ENCODE measurements at places on chromosomes 3 and 15.

DNA sequence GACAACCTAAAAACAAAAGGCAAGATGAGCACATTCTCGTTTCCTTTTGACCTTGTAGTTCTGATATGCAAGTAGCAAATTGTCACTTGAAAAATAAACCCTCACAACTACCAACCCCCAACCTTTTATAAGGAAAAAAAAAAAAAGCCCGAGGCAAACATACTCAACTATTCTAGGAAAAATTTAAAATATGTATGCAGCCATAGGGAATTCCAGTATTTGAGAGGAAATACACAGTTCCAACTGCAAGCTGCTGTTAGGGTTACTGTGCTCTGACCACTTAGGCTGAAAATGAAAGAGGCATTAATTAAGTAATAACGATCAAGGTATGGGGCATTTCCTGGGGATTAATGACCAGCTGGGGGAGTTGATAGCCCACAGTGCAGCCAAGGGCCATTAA, 281.9 kb upstream of the DPH6 start:
- DNase-seq: no peak

DNA sequence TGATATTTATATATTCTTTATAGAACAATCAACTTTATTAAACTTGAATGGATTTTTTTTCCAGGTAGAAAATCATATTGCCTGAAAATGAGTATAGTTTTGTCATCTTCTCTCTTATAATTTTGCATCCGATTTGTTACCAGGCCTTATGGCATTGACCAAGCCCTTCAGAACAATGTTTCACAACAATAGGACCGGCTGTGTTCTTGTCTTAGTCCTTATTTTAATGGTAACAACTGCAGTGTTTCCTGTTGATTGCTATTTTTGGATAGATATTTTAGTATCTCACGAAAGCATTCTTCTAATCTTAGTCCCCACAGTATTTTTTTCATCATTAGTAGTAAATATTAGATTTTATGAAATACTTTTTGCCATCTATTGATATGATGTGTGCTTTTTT, 88.1 kb upstream of the ANKRD34C start:
- no peak for DNase-seq

GRCh38 chr3:133474251-133474801, 74.5 kb downstream of the BFSP2 start:
- DNase-seq: no peak

DNA sequence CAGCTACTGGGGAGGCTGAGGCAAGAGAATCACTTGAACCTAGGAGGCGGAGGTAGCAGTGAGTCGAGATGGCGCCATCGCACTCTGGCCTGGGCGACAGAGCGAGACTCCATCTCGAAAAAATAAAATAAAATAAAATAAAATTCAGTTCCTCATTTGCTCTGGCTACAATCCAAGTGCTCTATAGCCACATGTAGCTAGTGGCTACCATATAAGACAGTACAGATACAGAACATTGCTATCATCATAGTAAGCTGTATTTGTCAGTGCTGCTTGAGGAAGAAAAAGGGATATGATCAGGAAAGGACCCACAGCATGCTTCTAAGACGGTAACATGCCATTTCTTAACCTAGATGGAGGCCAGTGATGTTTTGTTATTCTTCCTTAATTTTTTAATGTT, 88.7 kb upstream of the CDAN1 start:
- no peak for DNase-seq

DNA sequence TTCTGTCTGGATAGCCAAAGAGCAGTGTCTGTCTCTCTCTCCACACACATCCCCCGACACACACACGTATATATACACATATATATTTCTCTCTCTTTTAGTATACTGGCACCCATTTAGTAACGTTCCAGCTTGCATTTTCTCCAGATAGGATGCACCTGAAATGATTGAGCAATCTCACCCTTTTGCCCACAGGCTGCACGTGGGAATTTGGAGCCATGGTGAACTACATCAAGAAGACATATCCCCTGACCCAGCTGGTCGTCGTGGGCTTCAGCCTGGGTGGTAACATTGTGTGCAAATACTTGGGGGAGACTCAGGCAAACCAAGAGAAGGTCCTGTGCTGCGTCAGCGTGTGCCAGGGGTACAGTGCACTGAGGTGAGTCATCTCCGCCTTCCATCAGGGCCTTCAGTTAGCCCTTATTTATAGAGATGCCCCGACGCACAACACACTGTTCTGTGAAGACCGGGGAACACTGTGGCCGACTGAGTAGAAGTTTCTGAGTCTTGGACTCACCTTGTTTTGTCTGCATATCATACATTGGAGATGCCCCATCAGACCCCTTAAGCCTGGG, 45.7 kb downstream of the RLBP1 start:
- no peak for DNase-seq

- no peak for DNase-seq
These were observed 260.5 kb downstream of the PYDC2 start for GRCh38 chr3:191721390-191721861.

- no peak for DNase-seq
These were observed 3.6 kb upstream of the RAD18 start for GRCh38 chr3:8966820-8967348.

- DNase-seq: no peak
These were observed 69.8 kb downstream of the CD200R1L start for GRCh38 chr3:112776836-112777235.

DNA sequence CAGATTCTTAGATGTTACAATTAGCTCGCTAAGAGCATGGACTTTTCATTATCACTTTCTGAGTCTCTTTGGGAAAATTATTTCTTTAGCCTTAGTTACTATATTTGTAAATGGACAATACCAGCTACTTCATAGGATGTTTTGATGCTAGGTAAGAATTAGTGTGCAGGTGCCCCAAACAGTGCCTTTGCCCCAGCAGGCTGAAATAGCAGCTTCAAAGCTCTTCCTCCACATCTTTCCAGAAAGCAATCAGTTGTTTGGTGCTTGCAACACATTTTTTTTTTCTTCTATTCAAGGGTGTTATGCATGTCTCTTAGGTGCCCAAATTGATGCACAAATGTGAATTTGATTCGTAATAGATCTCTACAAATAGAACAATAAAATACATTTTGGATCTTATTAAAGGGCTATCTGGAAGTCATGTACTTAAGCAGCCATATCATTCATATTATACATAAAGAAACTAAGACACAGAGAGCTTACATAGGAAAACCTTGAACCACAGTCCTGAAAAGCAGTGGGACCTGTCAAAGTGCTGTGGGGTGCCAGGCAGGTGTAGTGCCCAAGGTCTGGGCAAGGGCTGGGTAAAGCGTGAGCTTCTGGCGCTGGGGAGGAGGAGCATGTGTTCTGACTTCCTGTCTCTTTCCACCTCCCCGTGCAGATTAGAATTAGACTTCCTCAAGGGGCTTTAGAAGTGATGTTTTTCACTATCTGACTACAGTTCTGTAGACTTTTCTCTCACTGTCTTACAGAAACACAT, 62.9 kb downstream of the FNDC3B start:
- no peak for DNase-seq

- no peak for DNase-seq
These were observed 232.3 kb upstream of the STAC start for GRCh38 chr3:36147934-36148558.

- DNase-seq: no peak
These were observed 14.5 kb upstream of the GLCE start for GRCh38 chr15:69145694-69146492.

GRCh38 chr3:31227131-31227562, 305.6 kb upstream of the STT3B start:
- DNase-seq: no peak

DNA sequence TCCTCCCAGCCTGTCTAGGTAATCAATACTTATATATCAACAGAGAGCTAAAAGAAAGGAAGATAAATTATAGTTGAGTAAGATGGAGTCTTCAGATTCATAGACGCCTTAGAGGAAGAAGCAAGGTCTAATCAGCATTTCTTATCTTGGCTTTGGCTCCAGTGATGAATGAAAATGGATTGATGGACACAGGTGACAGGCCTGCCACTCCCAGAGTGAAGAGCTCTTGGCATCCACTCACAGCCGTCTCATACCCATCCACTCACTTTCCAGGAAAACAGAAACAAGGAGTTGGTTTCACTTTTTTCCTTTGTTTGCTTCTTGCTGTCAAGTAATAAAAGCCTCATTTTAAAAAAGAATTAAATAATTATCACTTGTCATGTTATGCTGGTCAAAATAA, 168.2 kb downstream of the MFSD1 start:
- DNase-seq: no peak

DNA sequence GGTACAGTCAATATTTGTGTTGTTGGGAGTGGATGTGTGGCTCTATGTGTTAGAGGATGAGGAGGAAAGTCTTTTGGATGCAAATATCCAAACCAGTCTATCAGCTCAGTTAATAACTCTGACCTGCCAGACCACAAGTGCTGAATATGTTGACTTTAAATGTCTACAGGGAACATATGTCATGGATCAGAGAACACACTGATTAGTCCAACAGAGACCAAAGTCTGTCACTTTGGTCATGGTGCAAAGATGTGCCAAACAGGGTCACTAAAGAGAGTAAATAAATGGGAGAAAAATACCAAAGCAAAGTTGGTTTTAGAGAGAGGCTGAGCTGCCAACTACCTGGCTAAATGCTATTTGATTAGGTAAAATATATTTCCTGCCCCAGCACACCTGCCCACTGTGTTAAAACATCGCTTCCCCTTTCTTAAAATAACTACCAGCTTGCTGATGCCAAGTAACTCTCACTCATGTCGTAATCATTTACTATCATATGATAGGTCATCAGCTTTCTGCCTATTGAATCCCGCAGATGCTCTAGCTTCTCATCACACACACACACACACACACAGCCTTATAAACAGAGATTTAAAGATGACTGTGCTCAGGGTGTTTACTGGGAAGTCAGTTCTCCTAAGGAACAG, 173.3 kb downstream of the PDZRN3 start:
- no peak for DNase-seq

DNA sequence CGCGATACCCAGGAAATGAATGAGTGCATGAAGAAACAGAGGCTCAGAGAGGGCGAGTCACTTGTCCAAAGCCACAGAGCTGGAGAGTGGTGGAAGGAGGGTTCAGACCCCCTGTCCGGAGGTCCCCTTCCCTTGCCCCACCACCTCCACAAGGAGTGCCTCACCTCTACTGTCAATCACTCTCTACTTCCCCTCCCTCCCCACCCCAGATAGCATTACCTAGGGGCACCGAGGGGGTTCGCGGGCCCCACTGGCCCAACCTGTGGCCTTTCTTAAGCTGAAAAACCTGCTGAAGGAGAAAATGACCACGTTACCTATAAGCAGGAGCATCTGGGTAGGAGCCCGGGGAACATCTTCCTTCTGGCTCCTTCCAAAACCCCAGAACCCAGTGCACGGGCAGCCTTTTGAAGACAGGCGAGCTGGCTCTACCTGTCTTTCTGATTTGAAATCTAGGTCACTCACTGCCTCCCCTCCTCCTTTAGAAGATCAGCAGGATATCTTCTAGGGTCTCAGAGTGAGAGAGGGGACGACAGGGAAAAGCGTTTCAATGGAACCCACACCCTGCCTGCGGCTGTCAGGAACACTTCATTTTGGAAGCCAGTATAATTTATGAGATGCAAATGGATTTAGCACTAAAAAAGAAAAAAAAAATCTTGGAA, 89.9 kb upstream of the MEF2A start:
- no peak for DNase-seq

DNA sequence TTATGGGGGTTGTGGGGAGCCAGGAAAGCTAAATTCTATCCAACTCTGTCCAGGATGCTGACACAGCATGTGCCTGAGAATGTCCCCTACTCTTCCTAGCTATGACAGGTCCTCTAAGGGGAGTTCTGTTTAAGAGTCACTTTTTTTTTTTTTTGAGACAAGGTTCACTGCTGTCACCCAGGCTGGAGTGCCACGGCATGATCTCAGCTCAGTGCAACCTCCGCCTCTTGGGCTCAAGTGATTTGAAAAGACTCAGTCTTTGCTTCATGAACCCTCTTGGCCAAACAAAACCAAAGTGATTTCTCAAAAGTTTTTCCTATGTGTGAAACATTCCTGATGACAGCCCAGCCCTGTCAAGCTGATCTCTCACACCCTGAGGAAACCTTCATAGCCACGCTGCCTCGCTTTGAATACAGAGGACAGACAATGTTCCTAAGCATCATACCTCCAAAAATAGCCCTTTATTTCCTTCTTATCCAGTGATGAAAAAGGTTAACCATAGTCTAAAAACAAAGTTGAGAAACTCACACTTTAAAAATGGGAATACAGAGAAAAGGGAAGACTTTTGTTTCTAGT, 105.5 kb upstream of the PROK2 start:
- DNase-seq: no peak

DNA sequence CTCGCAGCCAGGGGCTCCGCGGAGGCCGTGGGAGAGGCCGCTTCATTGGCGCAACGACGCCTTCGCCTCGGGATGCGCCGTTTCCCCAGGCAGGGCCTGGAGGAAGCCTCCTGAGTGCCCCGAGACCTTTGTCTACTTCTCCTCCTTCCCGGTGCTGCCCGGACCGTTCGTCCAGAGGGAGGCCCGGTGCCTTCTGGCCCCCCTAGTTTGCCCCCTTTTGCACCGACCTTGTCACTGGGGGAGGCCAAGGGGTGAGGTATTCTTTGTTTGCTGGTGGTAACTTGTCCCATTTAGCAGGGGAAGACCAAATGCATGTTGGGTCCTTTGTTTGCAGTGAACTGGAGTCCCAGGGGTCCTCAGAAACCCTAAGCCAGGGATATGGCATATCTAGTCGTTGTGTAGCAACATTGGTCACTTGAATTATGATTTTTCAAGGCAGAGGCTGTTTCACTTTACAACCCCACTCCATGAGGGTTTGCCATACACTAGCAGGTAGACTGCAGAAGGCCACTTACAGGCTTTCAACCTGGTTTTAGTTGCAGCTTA, 615 bp downstream of the DHX30 start:
- DNase-seq: no peak

DNA sequence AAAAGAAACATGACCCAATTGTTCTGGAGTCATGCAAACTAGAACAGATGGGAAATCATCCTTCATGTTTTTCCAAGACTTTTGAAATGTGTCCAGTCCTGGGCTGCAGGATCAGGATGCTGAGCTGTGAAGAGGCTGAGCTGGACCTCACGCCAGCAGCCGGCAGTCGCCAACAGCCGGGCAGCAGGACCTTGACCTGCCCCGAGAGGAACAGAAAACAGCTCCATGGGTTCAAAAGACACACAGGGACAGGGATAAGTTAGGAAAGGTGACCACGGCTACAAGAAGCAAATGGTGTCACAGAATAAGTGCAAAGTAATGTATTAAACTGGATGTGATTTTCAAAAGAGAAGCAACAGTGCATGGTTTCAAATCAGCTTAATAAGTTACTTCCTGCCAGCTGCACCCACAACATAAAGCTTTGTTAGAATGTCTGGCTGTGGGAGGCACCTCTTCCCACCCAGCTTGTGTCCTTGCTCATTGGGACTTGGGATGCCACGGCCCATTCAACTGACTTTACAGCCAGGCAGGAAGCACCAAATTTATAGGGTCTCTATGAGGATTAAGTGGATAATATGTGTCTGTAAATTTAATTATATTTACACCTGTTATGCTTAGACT, 266.4 kb downstream of the GABRG3 start:
- no peak for DNase-seq

DNA sequence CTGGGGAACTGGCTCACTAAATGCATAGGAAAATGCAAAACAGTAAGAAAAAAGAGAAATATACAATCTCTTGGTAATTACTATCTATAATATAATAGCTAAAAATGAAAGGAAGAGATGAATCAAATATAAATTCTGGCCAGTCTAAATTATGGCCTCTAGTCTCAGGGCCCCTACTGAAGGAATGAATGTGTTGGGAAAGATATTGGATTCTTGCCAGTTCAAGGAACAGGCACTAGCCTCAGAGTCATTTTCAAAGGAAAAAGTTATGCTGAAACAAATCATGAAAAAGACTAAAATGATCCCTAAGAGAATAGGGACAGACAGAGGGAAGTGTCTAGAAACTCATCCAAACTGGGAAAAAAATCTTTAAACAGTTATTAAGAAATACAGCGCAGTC, 62.4 kb downstream of the C3orf80 start:
- DNase-seq: no peak
